ENCODE measurements at places on chromosomes 6 and 20.

DNA sequence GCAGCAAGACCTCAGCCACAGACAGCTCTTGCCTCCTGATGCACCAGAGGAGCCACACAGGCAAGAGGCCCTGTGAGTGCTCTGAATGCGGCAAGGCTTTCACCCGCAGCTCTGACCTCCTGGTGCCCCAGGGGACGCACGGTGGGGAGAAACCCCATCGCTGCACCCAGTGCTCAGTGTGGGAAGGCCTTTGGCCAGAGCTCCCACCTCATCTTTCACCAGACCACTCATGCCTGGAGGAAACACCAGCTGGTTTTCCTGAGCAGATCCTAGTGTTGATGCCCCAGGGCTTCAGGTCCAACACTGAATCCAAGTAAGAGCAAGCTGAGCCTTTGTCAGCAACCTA lies 37.0 kb upstream of the XRN2 start:
- DNase-seq = no peak

DNA sequence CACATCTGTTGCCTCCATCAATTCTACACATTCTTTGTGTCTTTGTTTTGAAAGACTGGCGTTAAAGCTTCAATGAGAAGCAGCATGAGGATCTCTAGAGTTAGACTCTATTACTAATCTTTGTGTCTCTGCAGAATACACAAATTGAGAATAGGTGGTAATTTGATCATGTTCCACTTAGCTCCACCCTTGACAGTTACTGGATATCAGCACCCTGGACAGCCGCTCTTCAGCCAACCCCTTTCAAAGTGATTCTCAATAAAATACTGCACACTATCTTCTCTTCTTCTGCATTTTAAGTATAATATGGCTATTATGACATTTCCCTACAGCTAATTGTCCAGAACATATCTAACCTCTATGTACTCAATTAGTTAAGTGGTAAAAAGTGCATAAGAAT lies 54.3 kb upstream of the CNR1 start:
- DNase-seq = no peak

- DNase-seq = no peak
Observed at GRCh38 chr6:145245119-145245518, 490.2 kb downstream of the EPM2A start.

- no peak for DNase-seq
Observed at GRCh38 chr6:20458027-20458894, 56.6 kb downstream of the E2F3 start.

- no peak for DNase-seq
Observed at GRCh38 chr6:109498936-109499335, 15.9 kb upstream of the ZBTB24 start.

GRCh38 chr6:110358553-110359160 lies 508 bp upstream of the METTL24 start:
- DNase-seq = no peak

DNA sequence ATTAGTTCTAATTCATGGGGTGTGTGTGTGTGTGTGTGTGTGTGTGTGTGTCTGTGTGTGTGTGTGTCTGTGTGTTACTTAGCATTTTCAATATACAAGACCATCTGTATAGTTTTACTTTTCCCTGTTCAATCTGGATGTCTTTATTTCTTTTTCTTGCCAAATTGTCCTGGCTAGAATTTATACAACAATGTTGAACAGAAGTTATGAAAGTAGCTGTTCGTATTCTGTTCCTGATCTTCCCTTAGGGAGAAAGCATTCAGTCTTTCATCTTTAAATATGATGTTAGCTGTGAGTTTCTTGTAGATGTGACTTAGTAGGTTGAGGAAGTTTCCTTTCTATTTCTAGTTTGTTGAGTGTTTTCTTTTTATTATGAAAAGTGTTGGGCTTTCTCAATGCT lies 334.7 kb upstream of the RNF24 start:
- no peak for DNase-seq

DNA sequence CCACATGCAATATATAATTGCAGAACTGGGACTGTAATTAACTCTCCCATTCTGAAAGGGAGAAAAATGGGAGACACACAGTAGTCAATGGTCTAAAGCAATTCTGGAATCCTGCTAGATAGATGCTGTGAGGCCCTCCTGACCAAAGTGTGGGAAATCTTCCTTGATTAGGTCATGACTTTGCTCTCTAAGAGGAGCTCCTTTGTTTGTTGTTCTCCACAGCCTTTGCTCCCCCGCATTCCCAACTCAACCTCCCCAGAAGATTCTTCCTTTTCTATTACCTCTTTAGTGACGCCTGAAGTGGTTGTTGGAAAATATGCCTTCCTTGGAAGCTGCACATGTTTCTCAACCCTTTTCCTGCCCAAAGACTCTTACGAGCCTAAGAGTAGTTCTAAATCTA lies 28.8 kb upstream of the LIN28B start:
- no peak for DNase-seq

GRCh38 chr20:51400051-51400926 lies 142.2 kb downstream of the NFATC2 start:
- DNase-seq = no peak

DNA sequence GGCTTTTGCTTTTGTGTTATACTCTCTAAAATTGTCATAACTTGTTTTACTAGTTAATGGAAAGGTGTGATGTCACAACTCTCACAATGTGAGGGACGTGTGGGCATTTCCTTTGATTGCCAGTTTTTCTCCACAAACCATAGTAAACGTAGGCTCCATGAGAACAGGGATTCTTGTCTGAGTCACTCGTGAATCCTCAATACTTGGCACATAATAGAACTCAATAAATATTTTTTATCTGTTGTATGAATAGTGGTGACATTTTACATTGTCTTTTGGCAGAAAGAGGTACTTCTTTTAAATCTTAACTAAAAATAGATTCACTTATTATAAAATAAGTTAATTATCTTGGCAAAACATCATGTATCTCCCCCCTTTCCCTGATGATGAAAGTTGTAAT lies 69.0 kb upstream of the CNKSR3 start:
- no peak for DNase-seq

- DNase-seq = peak; percentile 3
Observed at GRCh38 chr6:62775427-62776022, 435.7 kb upstream of the FKBP1C start.

DNA sequence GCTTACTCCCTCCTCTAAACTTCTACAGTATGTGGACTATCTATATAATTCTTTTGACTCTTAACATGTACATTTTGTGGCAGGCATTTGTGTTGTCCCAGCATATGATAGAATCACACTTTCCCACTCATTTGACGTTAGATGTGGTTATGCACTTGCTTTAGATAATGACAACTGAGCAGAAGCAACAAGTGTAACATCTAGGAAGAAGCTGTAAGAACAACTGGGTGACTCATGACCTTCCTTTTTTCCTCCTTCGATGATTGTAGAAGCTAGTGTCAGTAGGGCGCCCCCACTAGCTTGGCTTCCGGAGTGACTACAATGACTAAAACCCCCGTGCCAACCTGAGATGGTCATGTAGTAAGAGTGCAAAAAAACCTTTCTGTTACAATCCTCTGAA lies 74.6 kb upstream of the CEP85L start:
- DNase-seq = no peak

DNA sequence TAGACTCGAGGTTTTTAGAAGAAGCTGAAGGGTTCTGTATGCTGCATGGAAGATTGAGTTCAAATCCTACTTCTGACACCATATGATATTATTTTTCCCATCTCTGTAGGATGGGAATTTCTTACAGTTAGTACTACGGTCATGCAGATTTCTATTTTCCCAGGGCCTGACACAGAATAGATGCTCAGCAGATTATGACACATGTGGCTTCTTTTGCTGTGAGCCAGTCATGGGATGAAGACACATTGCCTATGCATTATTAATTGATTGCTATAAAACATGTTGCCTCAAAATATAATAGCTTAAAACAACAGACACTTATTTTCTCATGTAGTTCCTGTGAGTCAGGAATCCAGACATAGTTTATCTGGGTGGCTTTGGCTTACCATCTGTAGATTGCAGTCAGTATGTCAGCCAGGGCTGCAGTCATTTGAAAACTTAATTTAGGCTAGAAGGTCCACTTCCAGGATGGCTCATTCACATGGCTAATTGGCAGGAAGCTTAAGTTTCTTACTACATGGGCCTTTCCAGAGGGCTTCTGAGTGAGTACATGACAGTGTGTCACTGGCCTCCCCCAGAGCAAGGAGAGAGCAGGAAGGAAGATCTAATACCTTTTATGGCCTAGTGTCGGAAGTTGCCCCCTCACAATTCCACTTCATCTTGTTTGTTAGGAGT lies 29.5 kb downstream of the TOP1 start:
- no peak for DNase-seq

- no peak for DNase-seq
Observed at GRCh38 chr6:74259981-74260380, 564.0 kb downstream of the CD109 start.

DNA sequence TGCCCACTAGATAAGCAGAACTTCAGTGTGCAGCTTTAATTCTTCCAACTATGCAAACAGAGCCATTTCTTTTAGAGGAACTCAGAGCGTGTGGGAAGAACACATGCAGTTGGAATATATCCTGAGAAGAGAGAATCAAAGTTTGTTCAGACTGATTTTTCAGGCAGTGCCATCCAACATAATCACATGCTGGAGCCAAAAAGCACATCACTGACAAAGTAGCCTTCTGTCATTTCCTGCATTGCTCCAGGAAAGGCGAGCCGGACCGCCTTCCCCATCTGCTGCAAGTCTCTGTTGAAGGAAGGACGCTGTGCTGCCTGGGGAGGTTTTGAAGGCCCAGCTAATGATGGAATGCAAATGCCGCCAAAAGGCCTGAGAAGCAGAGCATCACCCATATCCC lies 98.4 kb downstream of the DOK5 start:
- DNase-seq = no peak

GRCh38 chr20:8305449-8305978 lies 173.4 kb downstream of the PLCB1 start:
- peak; percentile 17 for DNase-seq

DNA sequence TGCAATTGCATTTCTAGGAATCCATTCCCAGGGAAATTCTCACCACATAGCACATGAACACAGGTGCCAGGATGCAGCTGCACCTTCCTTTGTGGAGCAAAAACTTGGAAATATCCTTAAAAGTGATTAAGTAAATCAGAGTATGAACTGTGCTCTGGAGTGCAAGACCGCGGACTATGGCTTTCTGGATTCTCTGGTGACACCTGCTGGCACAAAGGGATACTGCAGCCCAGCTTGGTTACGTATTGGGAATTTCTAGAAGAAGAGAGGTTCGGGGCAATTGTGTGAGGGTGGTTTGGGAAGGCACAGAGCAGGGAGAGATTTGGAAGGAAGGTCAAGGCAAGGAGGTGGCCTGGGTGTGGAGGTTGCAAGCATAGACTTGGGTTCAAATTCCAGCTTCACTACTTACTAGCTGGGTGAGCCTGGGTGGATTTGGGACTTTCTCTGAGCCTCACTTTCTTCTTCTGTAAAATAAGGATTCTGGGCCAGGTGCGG lies 15.9 kb upstream of the PEDS1 start:
- peak; percentile 83 for DNase-seq

DNA sequence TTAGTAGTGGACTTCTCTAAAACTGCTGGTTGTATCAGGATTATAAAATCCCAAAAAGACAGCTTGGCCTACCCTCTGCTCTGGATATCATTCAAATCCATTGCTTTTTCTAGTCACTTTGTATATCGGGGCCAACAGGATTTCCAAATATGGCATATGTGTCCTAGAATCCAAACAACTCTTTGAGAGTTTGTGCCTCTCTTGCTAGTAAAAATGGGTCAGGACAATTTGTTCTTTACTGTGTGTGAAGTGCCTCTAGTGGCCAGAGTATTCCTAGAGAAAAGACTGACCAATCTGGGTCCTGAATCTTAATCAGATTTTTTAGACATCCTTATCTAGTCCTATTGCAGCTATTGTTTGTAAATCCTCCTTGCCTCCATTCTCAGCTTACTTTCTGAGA lies 33.5 kb upstream of the MANEA start:
- DNase-seq = no peak

- no peak for DNase-seq
Observed at GRCh38 chr6:25220857-25221256, 58.3 kb upstream of the CARMIL1 start.

- DNase-seq = no peak
Observed at GRCh38 chr20:10476319-10476724, 41.2 kb downstream of the SLX4IP start.

GRCh38 chr6:7134999-7135745 lies 27.4 kb downstream of the RREB1 start:
- DNase-seq = no peak

DNA sequence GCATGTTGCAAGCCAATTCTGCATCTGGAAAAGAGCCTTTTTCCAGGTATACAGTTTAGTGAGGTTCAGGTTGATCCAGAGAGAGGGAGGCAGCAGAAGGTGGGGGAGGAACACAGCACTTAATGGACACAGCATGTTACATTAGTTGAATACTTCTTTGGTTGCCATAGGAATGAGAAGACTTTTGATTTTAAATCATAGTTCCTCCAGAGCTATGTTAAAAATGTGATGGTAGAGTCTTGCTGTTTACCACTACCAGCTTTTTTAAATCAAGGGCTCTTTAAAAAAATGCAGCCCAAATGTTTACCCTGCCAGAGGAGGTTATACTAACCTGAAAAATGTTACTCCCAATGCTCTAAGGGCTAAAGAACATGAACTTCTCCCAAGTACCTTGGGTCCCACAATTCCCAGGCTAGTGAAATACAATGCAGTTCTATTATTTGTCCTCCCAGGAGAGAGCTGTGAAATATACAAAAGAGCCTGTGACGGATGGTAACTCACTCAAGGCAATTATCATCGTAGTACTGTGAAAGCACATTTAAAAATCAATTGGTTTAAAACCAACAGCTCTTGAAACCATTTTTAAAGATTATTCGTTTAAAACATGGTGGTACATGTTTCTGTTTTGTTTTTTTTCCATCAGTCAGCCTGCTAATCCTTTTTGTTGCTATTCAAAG lies 6.9 kb upstream of the PHACTR1 start:
- no peak for DNase-seq

DNA sequence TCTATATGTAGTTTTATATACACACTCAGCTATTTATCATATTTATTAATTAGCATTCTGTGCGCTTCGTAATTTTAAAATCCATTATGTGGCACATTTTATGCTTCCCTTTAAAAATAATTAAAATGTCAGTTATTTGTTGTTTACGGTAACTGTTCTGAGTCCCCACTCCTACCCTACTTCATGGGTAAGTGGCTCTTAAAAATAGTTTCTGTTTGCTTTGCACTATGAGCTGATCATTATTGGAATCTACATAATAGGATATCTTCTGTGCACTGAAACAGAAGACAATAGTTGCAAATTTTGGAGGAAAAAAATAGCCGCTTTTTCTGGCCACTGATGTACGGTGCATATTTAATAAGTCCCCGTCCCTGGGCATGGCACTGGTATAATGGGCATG lies 25.2 kb downstream of the LCA5 start:
- no peak for DNase-seq

GRCh38 chr6:137342607-137343190 lies 123.5 kb upstream of the IFNGR1 start:
- no peak for DNase-seq

GRCh38 chr20:3436864-3437574 lies 29.6 kb upstream of the DNAAF9 start:
- DNase-seq = no peak

- no peak for DNase-seq
Observed at GRCh38 chr20:24480509-24480908, 11.1 kb downstream of the SYNDIG1 start.

Data from KG1 (cell line).